ENCODE measurements at places on chromosomes 11 and 22. TPM values are rescaled to one million over a fixed set of nuclear protein-coding genes. Genes with fewer than 3 reads are reported as not detected.

GRCh38 chr11:123382555-123383074, 47.5 kb upstream of the GRAMD1B start:
- DNase-seq: no peak

- no peak for DNase-seq
Observed at GRCh38 chr11:12028303-12028702, 19.9 kb upstream of the DKK3 start.

DNA sequence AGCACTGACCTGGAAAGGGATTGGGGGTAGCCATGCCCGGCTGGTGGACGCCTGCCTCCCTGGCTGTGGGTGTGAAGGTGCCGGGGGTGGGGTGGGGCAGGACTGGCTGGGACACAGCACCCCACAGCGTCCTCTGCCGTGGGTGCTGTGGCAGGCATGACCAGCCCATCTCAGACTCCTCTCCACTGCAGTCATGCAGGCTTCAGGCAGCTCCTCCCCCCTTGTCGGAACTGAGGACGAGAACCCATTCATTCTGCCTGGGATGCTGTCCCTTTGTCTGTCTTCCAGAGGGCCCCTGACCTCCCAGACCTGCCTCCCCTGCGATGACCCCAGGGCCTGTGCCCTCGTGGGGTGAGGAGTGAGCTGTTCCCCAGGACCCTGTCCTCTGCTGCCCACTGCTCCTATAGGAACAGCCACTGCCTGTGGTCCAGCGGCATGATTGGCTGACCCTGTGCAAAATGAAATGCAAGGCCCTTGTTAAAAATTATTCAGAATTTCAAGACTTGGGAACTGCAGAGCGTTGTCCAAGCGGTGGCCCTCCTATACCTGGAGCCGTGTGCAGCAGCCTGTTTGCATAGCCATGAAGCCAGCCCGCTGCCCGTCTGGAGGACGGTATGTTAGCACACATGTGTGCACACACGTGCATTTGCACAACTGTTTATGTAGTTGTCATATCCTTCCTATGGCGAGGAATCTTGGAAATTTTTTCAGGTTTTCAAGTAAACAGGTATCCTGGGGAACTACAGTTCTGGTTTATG, 1122.3 kb downstream of the BRD1 start:
- DNase-seq: no peak

- DNase-seq: no peak
Observed at GRCh38 chr11:101817581-101817980, 97.2 kb upstream of the CEP126 start.

DNA sequence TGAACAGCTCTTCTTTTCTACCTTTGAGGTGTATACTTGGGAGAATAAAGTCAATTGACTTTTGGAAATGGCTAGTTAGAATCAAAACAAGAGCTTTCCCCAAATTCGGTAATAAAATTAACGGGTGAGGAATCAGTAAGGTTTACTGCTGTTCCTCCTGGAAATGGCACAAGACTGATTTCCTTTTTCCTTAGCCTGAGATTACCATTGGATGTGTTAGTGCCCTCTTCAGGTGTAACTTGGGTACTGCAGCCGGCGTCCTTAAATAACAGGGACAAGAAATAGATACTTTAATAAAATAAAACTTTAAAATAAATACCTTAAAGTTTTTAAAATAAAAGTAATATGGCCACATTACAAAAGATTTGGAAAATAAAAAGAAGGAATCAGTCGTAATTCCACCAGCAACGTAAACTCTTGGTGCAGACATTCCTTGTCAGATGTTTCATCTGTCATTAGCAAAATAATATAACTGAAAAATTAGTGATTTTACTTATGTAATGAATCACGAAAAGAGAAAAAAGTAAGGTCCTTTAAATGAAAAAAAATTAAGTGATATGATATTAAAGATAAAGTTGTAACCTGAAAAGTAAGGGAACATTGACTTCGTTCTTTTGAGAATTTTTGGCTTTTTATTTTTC, 29.7 kb downstream of the ZFTA start:
- peak; percentile 74 for DNase-seq

DNA sequence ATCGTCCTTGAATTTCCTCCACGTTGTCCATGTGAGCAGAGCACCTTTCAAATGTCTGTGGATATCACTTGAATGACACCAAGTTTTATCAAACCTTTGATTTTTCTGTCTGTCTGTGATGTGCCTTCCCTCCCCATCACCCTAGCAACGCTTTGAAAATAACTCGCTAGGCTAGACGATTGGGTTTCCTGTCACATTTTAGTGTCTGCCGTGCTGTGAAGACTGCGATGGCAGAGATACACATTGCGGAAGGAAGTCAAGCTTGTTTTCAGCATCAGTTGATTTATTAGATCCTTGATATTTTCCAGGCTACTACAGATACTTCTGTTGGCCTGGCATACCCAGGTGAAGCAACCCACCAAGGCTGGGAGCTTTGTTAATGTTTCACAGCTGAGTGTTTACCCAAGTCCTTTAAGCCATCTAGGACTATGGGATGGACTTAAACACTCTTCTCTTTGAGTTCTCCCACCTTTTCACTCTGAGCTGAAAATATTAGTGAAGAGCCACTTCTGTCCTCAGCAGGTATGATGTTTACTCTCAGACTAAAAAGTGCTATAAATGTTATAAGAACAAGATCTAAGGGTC, 93.6 kb upstream of the CD44 start:
- DNase-seq: peak; percentile 95

GRCh38 chr11:73866095-73866579, 10.5 kb downstream of the COA4 start:
- DNase-seq: no peak

DNA sequence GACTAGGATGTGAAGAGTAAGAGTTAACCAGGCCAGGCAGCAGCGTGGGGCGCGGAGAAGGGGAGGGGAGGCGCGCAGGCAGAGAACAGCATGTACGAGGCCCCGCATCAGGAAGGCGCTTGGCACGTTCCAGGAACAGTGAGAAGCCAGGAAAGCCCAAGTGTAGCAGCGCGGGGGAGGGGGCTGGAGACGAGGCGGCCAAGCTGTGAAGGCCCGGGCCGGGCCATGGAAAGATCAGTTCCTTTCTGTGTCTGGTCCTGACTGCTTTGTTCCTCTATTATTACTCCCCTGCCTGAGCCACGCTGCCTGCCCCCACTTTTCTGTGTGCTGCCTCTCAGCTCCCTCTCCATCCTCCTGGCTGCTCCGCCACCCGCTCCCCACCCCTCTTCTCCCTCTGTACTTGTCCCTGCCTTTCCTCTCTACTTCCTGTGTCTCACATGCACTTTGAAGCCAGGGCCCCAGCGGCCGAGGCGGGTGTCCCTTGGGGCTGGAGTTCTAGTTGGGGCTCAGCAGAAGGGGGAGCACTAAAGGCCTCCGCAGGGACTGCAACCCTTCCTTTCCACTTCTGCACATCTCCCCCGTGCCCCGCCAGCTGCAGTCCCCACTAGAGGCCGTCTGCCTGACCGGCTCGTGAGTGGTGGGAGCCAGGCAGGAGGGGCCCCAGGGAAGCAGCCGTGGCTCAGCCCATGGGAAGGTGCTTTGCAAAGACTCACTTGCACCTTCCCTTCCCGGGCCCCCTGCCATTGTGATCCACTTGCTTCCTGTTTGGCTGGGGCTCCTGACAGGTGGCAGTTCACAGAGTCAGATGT, 63.7 kb downstream of the PRDM11 start:
- DNase-seq: no peak

Gene MOGAT2
- under 0.01 TPM for total RNA-seq

Gene DERL3
- 6.7 TPM for total RNA-seq

Gene CNTN5
- not detected for total RNA-seq

Data from hematopoietic multipotent progenitor cell (in vitro differentiated cells).